ENCODE measurements at places on chromosomes 2 and 18.

GRCh38 chr2:222892321-222892720, 31.5 kb downstream of the ACSL3 start:
- no peak for DNase-seq

DNA sequence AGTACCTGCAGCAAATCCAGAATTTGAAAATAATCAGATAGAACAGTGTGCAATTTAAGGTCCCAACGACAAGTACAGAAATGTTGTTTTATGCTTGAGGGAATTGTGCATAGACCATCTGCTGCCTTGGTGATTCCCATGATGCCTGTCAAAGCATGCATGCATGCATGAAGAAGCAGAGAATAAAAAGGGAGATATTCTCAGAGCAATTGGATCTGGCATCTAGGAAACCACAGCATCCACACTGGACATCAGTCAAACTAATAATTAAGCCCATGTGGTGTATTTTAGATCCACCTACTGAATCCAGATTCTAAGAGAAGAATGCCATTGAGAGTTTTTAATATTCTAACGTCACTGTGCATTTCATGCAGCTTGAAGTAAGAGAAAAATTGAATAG, 361.2 kb downstream of the FSIP2 start:
- DNase-seq: no peak

DNA sequence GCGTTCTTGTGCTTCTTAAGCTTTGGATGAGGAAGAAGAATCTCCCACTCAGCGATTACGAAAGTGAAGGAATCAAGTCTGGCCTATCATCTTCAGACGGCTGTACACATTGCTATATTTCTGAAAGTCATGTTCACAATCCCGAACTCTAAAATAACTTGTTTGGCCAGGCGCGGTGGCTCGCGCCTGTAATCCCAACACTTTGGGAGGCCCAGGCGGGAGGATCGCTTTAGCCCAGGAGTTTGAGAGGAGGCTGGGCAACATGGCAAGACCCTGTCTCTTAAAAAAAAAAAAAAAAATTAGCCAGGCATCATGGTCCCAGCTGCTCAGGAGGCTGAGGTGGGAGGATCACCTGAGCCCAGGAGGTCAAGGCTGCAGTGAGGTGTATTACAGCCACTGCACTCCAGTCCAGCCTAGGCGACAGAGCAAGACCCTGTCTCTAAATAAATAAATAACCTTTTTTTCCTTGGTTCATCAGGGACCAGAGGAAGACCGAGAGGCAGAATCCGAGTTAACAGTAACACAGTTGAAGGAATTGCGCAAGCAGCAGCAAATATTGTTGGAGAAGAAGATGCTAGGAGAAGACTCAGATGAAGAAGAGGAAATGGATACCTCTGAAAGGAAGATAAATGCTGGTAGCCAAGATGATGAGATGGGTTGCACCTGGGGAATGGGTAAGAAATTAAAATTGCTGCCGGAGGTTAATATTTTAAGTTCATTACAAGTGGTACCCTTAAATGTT, 1.1 kb downstream of the SLC4A1AP start:
- no peak for DNase-seq

DNA sequence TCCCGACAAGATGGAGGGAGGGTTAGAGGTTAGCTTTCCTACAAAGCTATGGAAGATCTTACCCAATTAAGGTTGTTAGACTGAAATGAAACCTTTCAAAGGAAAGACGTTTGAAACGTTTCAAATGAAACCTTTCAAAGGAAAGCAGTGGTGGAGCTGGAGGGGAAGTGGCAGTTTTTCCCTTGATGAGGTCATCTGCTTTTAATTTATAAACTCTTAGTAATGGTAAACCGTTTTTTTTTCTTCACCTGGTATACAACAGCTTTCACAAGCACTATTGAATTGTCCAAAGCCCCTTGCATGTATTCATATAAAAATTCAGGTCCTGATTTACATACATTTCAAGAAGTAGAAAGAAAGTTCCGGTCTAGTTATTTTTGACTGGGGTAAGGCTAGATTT, 7.4 kb downstream of the PMAIP1 start:
- DNase-seq: no peak

DNA sequence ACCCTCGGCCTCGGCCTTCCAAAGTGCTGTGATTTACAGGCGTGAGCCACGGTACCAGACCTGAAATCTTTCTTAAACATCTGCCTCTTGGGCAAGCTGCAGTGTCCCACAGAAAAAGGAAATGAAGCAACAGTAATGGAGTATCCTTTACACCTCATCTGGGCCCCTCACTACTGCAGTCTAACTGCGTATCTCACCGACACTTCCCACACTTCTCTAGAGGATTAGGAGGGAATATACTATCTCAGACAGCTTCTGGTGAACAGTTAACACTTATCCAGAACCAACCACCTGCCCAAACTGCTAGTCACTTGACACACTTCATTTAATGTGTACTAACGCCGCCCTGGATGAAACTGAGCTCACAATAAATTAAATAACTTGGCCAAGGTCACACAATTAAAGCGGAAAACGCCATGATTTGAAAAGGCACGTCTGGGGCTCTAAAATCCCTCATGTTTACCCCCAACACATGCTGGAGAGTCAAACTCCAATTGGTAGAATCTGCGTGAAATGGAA, 993 bp downstream of the COX7A2L start:
- DNase-seq: no peak
